Fibroblast of lung (primary cell): ENCODE measurements at places on chromosomes 16 and 17. TPM values are rescaled to one million over a fixed set of nuclear protein-coding genes. Genes with fewer than 3 reads are reported as not detected.
A peak's percentile ranks its signal among the peaks of the same experiment; 100 is the strongest.

Gene SLC47A2
- not detected in 2 replicates for total RNA-seq

Gene DHRS7C
- not detected in 2 replicates for total RNA-seq

Gene P2RX1
- total RNA-seq, result under 0.01 TPM in 2 replicates

Gene HOXB2
- 9.2 and 12.2 TPM in 2 replicates for total RNA-seq

DNA sequence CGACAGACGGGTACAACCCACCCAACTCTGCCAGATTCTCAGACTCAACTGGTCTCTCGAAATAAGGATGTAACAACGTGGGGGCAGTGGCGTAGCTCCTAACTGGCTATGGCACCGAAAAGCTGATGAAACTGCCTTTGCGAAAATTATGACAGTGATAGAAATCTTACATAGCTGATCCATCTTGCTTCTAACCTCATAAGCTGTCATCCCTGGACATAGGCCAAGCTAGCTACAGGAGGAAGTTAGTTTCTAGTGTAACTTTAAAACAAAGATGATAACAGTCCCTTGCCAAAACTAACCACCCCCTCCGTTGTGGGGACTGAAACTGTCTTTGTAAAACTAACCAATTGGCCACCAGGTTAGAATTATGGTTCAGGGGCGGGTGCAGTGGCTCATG, 220.1 kb downstream of the SLC39A11 start:
- no peak for DNase-seq

DNA sequence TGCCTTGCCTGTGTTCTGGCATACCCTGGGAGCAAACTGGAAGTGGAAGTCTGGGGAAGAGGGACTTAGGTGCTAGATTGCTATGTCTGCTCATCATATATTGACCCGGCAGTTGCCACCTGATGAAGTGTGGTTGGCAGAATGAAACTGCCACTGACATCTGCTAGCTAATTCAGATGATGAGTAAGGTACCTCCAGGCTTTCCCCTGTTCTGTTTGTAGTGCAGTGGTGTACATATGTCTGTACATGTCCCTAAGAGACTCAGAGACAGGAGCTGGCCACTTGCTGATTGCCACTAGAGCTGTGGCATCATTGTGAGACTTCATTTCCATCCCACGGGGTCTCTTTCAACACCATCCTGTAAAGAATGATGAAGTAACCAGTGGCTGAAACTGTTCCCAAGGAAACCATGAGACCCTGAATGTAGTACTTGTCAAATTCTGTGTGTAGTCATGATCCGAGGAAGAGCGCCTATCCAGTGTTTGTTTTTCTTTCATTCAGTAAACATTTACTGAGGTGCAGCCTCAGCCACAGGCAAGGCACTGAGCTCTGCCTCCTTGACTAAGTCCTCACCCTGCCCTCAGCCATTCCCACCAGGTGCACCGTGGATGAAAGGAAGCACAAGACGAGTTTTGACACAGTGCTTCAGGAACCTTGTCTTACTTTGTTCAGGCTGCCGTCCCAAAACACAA, 13.2 kb downstream of the CLUAP1 start:
- no peak for DNase-seq

GRCh38 chr16:4370570-4371356, 885 bp upstream of the VASN start:
- peak; percentile 88 for DNase-seq

GRCh38 chr17:78933959-78934568, 8.9 kb upstream of the TIMP2 start:
- peak; percentile 99 for DNase-seq

DNA sequence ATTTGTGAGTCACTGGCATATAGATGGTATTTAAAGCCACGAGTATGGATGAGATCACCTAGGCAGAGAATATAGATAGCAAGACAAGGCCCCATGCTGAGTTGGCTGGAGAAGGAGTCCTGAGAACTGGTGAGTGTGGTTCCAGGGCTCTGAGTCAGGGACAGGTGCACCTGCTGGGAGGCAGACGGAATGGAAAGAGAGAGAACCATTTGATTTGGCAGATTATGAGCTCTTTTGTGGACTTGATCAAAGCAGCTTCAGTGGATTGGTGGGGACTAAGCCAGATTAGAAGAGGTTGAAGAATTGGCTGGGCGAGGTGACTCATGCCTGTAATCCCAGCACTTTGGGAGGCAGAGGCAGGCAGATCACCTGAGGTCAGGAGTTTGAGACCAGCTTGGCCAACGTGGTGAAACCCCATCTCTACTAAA, 4.3 kb upstream of the C16orf92 start:
- DNase-seq, result no peak

GRCh38 chr17:33838281-33838680, 416.8 kb upstream of the CCL2 start:
- DNase-seq, result no peak

DNA sequence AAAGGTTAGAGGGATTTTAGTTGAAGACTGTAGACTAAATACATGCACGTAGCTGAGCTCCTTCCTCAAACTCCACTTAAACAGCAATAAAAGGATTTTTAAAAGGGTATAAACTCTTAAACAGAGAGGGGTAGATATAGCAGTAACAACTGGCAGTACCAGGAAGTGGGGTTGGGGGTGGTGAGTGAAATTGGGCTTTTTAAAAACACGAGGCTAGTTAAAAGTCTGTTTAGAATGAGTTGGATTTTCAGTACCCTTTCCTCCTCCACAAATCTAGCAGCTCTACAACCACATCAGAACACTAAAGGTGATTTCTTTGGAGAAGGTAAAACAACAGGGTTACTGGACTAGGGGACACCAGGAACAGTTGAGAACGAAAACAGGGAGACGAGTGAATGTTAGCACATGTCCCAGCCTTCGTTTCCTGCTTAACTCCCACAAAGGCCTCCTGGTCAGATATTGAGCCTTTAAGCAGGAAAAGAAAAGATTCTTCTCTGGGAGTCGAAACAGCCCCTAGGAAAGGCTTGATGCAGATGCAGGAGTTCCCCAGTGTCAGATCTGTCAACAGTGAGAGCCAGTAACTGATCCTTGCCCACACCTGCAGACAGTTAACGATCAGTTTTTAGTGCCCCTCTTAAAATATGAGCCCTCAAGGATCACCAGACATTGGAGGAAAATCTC, 13.8 kb downstream of the NETO2 start:
- no peak for DNase-seq

DNA sequence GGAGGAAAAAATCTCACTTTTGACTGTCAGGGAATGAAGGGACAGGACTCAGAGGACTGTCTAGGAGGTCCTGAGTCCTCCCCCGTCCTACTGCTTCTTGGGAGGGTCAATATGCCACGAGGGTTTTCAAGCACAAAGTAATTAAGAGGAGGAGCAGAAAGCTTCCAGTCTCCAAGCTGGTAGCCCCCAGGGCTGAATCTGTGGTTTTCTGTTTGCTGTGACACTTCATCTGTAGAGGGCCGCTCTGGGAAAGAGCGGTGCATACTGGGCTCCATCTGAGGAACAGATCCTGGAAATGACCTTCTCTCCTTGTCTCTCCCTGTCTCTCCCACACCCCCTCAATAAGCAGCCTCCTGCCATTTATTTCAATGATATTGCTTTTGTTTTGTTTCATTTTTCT, 180.1 kb upstream of the SDK2 start:
- DNase-seq, result no peak
